ENCODE measurements at places on chromosomes 7 and 10. TPM values are rescaled to one million over a fixed set of nuclear protein-coding genes. Genes with fewer than 3 reads are reported as not detected.

Gene DEPP1
- total RNA-seq: 4.1 TPM

Gene CDNF
- total RNA-seq: 0.82 TPM

Gene KCNIP2
- 12.6 TPM for total RNA-seq

Gene HABP2
- total RNA-seq: not detected

Gene WNT8B
- total RNA-seq: not detected

Gene RPEL1
- total RNA-seq: not detected

Gene ADAM22
- 76.2 TPM for total RNA-seq

Gene GCK
- 6.5 TPM for total RNA-seq

Gene TEX36
- total RNA-seq: 0.41 TPM

Gene VSTM4
- 2.4 TPM for total RNA-seq

Gene NUTM2A
- total RNA-seq: 1.6 TPM

Gene TMEM196
- 18.8 TPM for total RNA-seq

Gene WIPF3
- total RNA-seq: 4.1 TPM

Gene PON1
- not detected for total RNA-seq

Gene LRRC4
- 13.9 TPM for total RNA-seq

Gene PNLIPRP3
- not detected for total RNA-seq

Gene HOXA5
- not detected for total RNA-seq

Gene KIAA1549
- total RNA-seq: 21.6 TPM

Gene C1QL3
- total RNA-seq: 70.5 TPM

Gene ZPBP
- 0.41 TPM for total RNA-seq

Data from frontal cortex (tissue), 4 donors.